RWPE2 (cell line): ENCODE measurements at places on chromosomes 3 and 15.
A peak's percentile ranks its signal among the peaks of the same experiment; 100 is the strongest.

- H3K4me3 ChIP-seq = no peak overlapping the region
- H3K27ac ChIP-seq = no peak overlapping the region
- H3K27me3 ChIP-seq = no peaks in the 10 kb centered on the region
- no peaks in the 10 kb centered on the region for H3K4me1 ChIP-seq
- H3K36me3 ChIP-seq = no peaks in the 10 kb centered on the region
- no peak for DNase-seq
Observed at GRCh38 chr3:35737527-35737926, 98.2 kb downstream of the ARPP21 start.

DNA sequence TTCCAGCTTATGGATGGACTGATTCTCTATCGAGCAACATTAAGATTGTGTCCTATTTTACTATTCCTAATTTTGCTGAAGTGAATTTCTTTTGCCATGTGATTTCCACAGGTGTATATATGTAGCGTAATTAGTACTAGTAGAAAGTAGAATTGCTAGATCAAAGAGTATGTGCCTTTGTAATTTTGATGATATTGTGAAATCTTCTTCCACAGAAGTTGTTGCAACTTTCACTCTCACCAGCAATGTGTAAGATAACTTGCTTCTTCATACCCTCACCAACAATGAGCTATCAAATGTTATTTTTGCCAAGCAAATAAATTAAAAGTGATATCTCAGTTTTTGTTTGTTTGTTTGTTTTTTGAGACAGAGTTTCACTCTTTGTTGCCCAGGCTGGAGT lies 5.4 kb downstream of the PGBD4 start:
- H3K27ac ChIP-seq = no peak overlapping the region
- H3K36me3 ChIP-seq = 0 out of 2 replicates have a peak, but pooled peaks cover 3% of the 10 kb centered on the region
- DNase-seq = no peak
- H3K4me3 ChIP-seq = no peak overlapping the region
- H3K27me3 ChIP-seq = no peaks in the 10 kb centered on the region

- H3K4me1 ChIP-seq = peaks cover 9% of the 10 kb centered on the region
- peak within 1 kb of the TSS; percentile 78 for H3K4me3 ChIP-seq
- H3K36me3 ChIP-seq = peaks cover 5% of the 10 kb centered on the region; the same call in 1 of the 2 replicates
- H3K27ac ChIP-seq = peak within 1 kb of the TSS; percentile 56
- no peak for DNase-seq
- H3K27me3 ChIP-seq = no peaks in the 10 kb centered on the region
Observed at GRCh38 chr3:122680475-122681283, at the start of gene PARP14. Gene PARP14, plus strand, starts transcription at chr3:122680839. Its CDS starts 45 bp downstream, at chr3:122680884.

- H3K27me3 ChIP-seq = peaks cover 13% of the 10 kb centered on the region
- no peak overlapping the region for H3K27ac ChIP-seq
- H3K4me1 ChIP-seq = no peaks in the 10 kb centered on the region
- H3K4me3 ChIP-seq = no peak overlapping the region
- no peak for DNase-seq
- H3K36me3 ChIP-seq = no peaks in the 10 kb centered on the region
Observed at GRCh38 chr3:54139630-54140029, 17.3 kb downstream of the CACNA2D3 start.

GRCh38 chr3:188365988-188366698 lies 212.2 kb downstream of the LPP start:
- no peak for DNase-seq
- H3K27me3 ChIP-seq = no peaks in the 10 kb centered on the region
- H3K4me1 ChIP-seq = peaks cover 6% of the 10 kb centered on the region
- no peaks in the 10 kb centered on the region for H3K36me3 ChIP-seq

DNA sequence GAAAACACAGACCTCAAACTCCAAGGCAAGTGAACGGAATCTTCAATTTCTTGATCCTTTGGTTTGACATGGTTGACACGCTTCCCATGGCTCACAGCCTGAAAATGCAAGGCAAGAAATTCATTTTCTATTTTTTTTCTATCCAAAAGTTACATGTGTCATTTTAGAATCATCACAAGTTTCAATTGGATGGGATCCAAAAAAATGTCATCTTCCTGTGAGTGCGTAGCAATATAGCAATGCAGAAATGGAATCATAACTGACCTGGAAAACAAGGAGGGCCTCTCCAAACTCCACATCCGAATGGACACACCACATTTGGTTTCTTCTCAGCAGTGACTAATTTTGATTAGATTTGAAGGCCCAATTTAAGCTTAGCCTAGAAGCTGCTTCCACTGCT lies 175.8 kb upstream of the ATP11B start:
- H3K4me3 ChIP-seq = no peak overlapping the region
- H3K27me3 ChIP-seq = no peaks in the 10 kb centered on the region
- H3K4me1 ChIP-seq = peaks cover 22% of the 10 kb centered on the region
- no peak for DNase-seq
- H3K27ac ChIP-seq = peak overlapping the region; percentile 78

- no peaks in the 10 kb centered on the region for H3K36me3 ChIP-seq
- no peak overlapping the region for H3K27ac ChIP-seq
- peaks cover 53% of the 10 kb centered on the region for H3K27me3 ChIP-seq
- no peak for DNase-seq
- no peaks in the 10 kb centered on the region for H3K4me1 ChIP-seq
Observed at GRCh38 chr15:76062286-76062685, 2.5 kb downstream of the TMEM266 start.

DNA sequence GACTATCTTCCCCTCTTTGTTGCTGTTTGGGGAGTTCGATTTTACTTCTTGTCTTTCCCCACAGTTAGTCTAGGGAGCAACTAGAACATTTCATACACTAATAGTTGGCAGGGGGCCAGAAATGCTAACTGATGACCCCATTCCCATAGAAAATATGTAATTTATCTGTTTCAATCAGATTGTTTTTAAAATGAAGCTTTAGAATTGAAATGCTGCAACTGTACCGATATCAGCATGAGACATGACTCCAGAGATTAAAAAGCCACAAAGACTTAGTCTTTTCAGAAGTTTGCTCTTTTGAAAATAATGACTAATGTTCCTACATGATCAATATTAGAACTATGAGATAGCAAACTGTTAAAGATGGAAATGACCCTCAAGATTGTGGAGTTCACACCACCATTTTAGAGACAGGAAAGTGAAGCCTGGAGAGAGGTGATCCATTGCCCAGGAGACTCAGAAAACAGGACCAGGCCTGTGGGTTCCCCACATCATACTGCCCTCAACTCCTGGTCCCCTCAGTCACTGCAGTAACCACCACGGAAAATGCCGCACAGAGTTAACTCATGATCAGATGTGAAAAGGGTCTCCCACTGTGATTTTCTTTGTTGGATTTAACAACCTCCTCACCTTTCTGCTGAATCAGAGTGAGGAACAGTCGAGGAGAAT lies 130.3 kb downstream of the CHDH start:
- H3K27ac ChIP-seq = no peak overlapping the region
- H3K4me3 ChIP-seq = no peak overlapping the region
- no peaks in the 10 kb centered on the region for H3K36me3 ChIP-seq
- no peaks in the 10 kb centered on the region for H3K27me3 ChIP-seq
- DNase-seq = no peak
- no peaks in the 10 kb centered on the region for H3K4me1 ChIP-seq

DNA sequence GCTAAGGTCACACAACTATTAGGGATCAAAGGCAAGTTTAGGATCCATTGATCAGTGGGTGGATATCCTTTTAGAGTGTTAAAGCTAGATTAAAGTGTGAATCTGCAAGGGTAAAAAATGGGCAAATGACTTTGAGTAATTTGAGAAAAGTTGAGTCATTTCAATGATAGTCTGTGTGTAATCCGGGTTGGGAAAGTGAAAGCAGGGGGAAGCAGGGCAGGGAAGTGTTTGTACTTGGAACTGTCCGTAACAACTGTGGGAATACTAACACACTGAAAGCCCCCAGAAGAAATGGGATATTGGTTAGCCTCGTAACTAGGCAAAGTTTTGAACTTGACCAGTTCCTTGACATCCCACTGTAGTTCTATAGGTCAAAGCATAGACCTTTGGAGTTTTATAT lies 187.2 kb upstream of the SLITRK3 start:
- H3K4me1 ChIP-seq = no peaks in the 10 kb centered on the region
- DNase-seq = no peak
- no peak overlapping the region for H3K4me3 ChIP-seq
- H3K36me3 ChIP-seq = no peaks in the 10 kb centered on the region
- no peaks in the 10 kb centered on the region for H3K27me3 ChIP-seq
- H3K27ac ChIP-seq = no peak overlapping the region

DNA sequence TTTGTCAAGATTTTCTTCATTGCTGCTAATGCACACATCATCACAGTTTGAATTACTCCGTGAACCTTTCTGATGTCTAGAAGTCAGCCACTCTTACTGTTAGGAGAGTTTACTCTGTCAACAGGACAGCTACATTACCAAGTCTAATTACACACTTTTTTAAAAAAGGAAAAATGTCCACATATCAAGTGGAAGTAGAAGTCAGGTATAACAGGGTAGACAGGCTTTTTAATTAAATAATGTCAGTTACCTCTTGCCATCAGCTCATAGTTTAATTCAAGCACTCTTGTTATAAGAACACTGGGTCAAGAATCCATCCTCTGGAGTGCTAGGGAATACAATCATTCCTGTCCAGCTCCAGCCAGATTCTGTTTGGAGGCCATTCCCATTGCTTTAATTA lies 232.8 kb downstream of the TAFA4 start:
- no peaks in the 10 kb centered on the region for H3K27me3 ChIP-seq
- no peak overlapping the region for H3K27ac ChIP-seq
- no peak for DNase-seq
- H3K36me3 ChIP-seq = no peaks in the 10 kb centered on the region
- H3K4me1 ChIP-seq = no peaks in the 10 kb centered on the region

GRCh38 chr15:41827880-41828806 lies at the start of gene JMJD7:
Gene JMJD7, plus strand, starts transcription at chr15:41828092. Its CDS starts 33 bp downstream, at chr15:41828125.
- peaks cover 25% of the 10 kb centered on the region for H3K36me3 ChIP-seq
- peak; percentile 98 for DNase-seq
- H3K27me3 ChIP-seq = no peaks in the 10 kb centered on the region
- peak within 1 kb of the TSS; percentile 53 for H3K27ac ChIP-seq

DNA sequence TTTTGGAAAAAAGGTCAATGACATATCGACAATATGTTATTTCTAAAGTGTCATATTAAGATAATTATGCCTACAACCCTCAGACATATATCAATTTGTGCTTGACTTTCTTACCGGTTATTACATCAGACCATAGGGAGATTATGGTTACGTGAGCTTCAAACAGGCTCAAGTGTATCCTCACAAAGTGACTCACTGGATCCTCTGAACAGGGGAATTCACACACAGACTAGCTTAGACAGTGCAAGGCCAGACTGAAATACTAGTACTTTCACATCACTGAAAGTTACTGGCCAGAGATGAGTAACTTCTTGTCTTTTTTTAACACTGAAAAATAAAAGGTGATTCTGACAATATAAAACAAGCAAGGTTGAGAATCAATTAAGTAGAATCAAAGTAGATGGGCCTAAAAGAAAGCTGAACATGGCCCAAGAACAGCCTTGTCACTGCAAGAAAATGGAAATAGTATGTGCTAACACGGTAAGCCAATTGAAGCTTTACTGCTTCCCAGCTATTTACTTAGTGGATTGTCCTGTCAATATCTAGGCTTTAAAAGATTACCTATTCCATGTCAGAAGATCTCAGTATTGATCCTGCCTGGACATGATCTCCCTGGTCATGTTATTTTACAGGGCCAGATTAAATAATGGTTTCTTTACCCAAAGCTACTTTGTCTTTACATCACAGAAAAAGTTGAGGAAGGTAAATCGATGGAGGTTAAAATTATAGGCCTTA lies 848.6 kb downstream of the ROBO1 start:
- no peak overlapping the region for H3K4me3 ChIP-seq
- DNase-seq = no peak
- H3K4me1 ChIP-seq = peaks cover 23% of the 10 kb centered on the region
- no peaks in the 10 kb centered on the region for H3K27me3 ChIP-seq
- no peaks in the 10 kb centered on the region for H3K36me3 ChIP-seq
- H3K27ac ChIP-seq = peak overlapping the region; percentile 35

DNA sequence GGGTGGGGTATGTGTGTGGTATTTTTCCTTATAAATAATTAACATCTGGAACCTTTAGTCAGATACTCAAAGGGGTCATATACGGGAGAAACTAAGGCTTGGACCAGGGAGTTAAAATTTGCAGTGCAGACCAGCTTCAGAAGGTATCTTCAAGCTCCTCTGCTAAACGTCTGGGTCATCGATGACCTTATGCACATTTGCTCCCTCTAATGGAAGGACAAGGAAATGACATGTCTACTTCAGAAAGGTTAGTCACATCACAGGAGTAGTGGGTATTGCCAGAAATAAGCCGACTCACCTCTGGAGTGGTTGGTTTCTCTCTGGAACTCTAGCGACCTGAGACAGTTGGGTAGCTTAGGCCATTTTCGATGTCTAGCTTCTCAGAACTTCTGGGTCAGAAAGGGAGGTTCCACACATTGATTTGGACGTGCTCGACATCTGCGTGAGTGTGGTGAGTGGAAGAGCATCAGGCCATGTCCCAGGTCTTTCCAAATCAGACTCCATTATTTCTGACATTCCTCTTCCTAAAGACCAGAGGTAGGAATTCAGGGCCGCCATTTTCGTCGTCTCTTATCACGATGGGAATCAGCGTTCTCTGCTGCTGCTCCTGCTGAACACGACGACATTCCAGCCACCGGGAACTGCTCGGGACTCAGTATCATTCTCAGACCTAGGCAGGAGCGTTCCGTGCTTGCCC lies 31.8 kb upstream of the RASA2 start:
- no peaks in the 10 kb centered on the region for H3K27me3 ChIP-seq
- no peaks in the 10 kb centered on the region for H3K36me3 ChIP-seq
- no peak overlapping the region for H3K27ac ChIP-seq
- no peak for DNase-seq
